Kidney (tissue), 22 donors: ENCODE measurements at places on chromosomes 6 and 20. TPM values are rescaled to one million over a fixed set of nuclear protein-coding genes. Genes with fewer than 3 reads are reported as not detected.

DNA sequence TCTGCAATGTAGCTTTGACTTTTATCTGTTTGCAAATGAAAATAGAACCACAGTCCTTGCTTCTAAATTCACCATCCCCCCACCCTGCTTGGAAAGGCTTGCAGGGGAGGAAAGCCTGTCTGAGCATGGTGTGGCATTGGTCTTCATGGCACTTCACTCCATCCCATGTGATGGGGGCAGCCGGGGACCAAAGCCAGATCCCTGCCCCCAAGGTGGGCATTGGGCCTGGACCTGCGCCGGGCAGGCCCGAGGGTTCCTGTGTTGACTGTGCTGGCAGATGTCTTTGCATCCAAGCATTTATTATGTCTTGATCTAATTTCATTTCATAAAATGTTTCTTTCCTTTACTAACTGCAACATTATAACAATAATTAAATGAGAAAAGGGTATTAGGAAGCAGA, 120.0 kb downstream of the SYNDIG1 start:
- no peaks in the 10 kb centered on the region for H3K36me3 ChIP-seq
- peak; percentile 18 for DNase-seq
- no peaks in the 10 kb centered on the region for H3K4me1 ChIP-seq
- H3K4me3 ChIP-seq = no peak overlapping the region
- H3K27ac ChIP-seq = no peak overlapping the region
- H3K27me3 ChIP-seq = no peaks in the 10 kb centered on the region

Gene HLA-DRB5
- 2.8 TPM for total RNA-seq

GRCh38 chr20:17611540-17612286, 41.8 kb downstream of the DSTN start:
- H3K27me3 ChIP-seq = no peaks in the 10 kb centered on the region
- DNase-seq = no peak
- peak overlapping the region; percentile 5 for H3K27ac ChIP-seq
- no peak overlapping the region for H3K4me3 ChIP-seq

- no peak overlapping the region for H3K4me3 ChIP-seq
- H3K4me1 ChIP-seq = no peaks in the 10 kb centered on the region
- H3K36me3 ChIP-seq = peaks cover 4% of the 10 kb centered on the region
Measured at GRCh38 chr20:58446960-58447265, 57.9 kb downstream of the VAPB start.

Gene FGD2
- total RNA-seq = 49.5 TPM

Gene TCF19
- 7.1 TPM for total RNA-seq

GRCh38 chr6:67265996-67266921, 1368.8 kb upstream of the ADGRB3 start:
- no peaks in the 10 kb centered on the region for H3K4me1 ChIP-seq
- no peak overlapping the region for H3K4me3 ChIP-seq
- H3K36me3 ChIP-seq = no peaks in the 10 kb centered on the region
- H3K27ac ChIP-seq = no peak overlapping the region
- DNase-seq = no peak
